ENCODE measurements at places on chromosomes 7 and 10.

- DNase-seq, result no peak
These were observed 23.5 kb downstream of the OGDH start for GRCh38 chr7:44629829-44630522.

DNA sequence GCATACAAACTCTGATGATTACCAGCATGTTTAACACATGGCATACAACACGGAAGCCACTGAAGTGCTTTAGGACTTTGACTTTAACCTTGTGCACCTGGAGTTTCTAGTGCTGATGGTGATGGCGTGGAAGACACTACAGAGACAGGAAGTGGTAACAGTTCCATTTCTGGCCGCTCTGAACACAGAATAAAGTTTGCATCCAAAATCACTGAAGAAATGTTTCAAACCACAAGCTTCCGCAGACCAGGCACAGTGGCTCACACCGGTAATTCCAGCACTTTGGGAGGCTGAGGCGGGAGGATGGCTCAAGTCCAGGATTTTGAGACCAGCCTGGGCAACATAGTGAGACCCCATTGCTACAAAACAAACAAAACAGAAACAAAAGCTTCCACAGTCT lies 40.3 kb upstream of the TNPO3 start:
- no peak for DNase-seq

DNA sequence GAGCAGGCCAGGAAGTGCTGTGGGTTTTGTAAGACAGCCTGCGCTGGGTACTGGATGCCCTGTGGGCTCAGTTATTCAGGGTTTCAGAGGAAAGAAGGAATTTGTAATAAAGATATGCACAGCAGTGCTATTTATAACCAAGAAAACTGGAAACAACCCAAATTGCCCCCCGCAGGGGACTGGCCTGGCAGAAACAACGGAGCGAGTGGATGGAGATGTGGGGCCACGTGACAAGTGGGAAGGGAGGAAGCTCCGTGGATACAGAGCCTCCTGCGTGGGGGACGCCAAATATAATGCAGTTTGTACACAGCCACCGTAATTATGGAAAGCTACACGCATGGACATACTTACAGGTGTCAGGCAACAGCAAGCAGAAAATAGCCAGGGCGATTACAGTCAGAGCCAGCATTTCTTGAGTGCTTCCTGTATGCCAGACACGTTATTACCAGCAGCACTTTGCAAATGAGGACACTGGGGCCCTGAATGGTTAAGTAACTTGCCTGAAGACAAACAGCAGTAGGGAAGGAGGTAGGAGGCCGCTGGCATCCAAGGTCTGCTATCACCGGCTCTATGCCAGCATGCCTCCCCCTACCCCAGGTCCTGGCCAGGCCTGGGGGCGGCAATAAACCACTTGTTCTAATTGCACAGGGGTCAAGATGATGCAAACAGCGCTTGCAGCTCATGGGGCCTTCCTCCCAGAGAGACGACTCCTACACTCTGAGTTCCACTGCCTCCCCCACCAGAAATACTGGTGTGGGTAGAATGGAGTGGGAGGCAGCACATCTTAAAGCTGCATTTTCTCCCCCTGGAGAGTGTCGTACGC lies 8.7 kb upstream of the CAMK2B start:
- no peak for DNase-seq

GRCh38 chr7:7122701-7123281 lies 59.6 kb upstream of the C1GALT1 start:
- no peak for DNase-seq

GRCh38 chr10:11242443-11243387 lies 225.0 kb downstream of the CELF2 start:
- DNase-seq, result no peak

GRCh38 chr10:122054048-122055025 lies 65.4 kb downstream of the TACC2 start:
- no peak for DNase-seq

DNA sequence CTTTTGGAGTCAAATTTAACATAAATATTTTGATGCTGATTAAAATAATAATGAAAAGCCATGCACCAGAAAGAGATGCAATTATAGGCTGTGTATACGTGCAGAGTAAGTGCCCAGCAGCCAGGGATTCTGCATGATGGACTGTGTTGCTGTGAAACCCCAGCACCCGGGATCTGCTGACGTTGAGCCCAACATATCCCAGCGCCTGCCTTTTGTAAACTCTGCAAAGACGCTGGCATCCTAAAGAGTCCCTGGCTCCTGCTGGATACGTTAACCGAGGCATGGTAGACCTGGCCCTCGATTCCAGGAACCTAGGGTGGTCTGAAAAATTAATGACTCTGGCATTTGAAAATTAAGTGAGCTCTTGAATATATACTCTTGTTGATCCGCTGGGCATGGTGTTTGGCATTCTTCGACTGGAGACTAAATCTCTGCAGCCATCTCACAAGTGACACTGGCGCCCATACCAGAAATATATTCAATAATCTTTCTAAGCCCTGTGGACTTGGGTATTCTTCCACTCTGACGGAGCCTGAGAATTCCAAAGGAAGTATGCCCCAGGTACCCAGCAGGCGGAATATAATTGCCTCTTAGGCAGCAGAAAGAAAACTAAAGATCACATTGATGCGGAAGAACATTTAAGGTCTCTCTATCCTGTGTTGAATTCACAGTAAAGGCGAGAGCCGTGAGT lies 191.2 kb upstream of the SH2B2 start:
- no peak for DNase-seq

DNA sequence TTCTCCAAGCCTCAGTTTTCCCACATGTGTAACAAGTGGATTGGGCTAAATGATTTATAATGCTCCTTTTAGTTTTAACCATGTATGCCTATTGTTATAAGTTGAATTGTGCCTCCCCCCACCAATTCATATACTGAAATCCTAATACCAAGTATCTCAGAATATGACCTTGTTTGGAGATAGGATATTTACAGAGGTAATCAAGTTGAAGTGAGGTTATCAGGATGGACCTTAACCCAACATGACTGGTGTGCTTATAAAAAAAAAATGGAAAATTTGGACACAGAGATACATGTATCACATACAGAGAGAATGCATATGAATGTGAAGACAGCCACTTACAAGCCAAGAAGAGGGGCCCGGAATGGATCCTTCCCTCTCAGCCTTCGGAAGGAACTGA lies 117.9 kb upstream of the HABP2 start:
- no peak for DNase-seq

GRCh38 chr10:98474628-98475027 lies 27.9 kb upstream of the HPS1 start:
- DNase-seq, result no peak

DNA sequence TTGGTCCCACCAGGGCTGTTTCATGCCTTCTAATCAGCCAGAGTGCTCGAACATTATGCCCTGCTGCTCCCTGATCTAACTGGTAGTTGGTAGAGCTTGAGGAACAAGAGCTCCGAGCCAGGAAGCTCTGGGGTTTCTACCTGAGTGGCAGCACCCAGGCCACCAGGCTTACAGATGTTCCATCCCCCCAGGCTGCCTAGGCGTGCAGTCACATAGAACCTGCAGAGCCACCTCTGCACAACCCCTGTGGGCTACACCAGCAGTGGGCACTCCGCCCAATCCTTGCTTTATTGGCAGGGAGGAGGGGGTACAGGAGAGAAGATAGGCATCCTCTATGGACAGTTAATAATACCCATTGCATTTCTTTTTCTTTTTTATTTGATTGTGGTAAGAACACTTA lies 21.8 kb downstream of the MAP3K8 start:
- no peak for DNase-seq

DNA sequence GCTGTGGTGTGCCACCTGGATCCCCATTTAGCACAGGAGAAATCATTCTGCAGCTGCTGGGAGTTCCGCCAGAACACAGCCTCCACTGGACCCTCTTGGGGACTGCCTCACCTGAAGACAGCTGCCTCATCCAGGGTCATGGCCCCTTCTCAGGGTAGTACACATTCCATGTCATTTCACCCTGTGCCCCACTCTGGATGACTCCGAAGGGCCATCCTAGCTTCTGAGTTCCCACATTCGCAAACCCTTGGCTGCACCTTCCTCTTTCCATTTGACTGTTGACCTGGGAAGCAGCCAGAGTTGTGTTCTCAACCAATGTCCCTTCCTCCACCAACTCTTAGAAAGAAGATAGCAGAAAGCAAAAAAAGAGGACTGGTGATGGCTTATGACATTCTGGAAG lies 125.6 kb upstream of the TBX20 start:
- no peak for DNase-seq

- no peak for DNase-seq
These were observed 4.4 kb downstream of the RNF216 start for GRCh38 chr7:5776894-5777660.
